Stimulated activated CD8-positive, alpha-beta memory T cell treated with anti-CD3 and anti-CD28 coated beads, Interleukin-4, amount 100 ng/mL, for 1 hour (primary cell): ENCODE measurements at places on chromosomes 7 and 10.

DNA sequence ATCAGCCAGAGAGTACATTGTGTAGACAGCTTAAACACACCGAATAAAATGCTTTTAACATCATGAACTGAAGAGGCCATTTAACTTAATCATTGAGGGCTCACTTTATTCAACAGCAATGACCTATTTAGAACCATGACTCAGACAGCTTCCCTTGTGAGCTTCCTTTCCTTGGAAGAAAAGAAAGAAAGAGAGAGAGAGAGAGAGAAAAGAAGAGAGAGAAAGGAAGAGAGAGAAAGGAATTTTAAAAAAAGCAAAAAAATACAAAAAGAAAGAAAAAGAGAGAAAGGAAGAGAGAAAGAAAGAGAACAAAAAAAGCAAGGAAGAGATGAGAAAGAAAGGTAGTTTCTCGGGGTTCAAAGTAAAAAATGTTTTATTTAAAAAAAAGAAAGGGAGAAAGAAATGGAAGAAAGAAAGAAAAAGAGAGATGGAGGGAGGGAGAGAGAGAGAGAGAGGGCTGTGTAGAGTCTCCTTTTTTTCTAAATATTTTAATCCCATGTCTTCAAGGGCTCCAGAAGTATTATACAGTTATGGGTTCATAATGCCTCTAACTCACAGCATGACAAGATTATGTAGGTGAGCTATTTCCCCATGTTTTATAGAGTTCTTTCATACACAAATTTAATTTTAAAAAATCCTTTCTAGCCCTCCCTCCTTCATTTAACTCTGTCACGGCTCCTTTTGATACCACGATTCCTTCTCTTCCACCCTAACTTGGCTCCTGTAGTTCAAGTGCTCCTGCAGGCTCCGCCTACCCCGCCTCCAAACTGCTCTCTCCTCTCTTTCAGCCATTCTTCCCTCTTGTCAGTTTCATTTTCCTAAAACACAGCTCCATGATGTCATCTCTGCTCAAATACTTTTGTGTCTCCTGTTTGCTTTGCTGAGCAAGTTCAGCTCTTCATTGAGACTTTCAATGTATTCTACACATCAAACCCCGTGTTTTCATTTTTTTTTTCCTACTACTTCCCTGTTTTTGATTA, 85.5 kb downstream of the PRTFDC1 start:
- no peak for DNase-seq

DNA sequence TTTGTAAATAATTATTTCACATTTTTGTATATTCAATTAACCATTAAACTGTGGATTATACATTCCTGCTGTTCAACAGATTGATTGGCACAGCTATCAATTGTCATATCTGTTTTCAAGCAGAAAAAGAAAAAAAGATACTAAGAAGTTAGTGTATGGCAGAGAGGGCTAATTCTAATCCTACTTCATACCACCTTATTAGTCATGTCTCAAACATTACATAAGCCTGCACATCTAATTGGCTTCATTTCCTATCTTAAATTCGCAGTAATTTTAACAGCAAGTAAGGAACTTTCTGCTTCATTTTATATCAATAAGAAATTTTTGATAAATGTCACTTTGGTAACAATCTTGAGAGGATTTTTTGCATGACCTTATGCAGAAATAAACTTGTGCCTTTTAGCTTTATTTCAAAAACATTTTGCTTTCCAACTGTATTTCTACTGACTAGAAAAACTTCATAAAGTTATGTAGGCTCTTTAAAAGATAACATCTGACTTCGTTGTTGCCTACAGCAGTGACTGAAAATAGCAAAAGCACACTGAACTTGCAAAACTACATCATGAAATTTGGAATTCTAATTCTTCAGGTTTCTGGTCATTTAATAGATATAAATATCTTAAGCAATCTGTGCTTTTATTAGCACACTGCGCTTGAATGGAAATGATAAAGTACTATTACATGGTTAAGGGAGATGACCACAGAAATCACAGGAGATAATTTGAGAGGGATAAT, 111.5 kb downstream of the SEMA3C start:
- no peak for DNase-seq

GRCh38 chr10:118110750-118111149, 64.0 kb upstream of the RAB11FIP2 start:
- no peak for DNase-seq

- no peak for DNase-seq
Measured at GRCh38 chr10:50393784-50394467, 142.6 kb upstream of the ASAH2 start.

DNA sequence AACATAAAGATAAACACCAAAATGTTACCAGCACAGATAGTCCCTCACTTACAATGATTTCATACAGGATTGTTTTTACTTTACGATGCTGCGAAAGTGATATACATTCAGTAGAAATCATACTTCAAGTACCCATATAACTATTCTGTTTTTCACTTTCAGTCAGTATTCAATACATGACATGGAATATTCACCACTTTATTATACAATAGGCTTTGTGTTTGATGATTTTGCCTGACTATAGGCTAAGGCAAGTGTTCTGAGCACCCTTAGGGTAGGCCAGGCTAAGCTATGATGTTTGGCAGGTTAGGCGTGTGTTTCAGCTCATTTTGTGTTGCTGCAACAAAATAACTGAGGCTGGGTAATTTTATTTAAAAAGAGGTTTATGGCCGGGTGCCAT, 155.0 kb downstream of the RTKN2 start:
- DNase-seq = no peak
